ENCODE measurements at places on chromosomes 2 and 18. TPM values are rescaled to one million over a fixed set of nuclear protein-coding genes. Genes with fewer than 3 reads are reported as not detected.

Gene CERS6
- 17.8 TPM for total RNA-seq

Gene PRKCE
- 65.6 TPM for total RNA-seq

Gene TMEM200C
- total RNA-seq, result 0.41 TPM

Gene DTNA
- total RNA-seq, result 21.8 TPM

Gene SLC4A5
- 3.2 TPM for total RNA-seq

Gene STPG4
- total RNA-seq, result not detected

Gene MOCOS
- total RNA-seq, result 5.0 TPM

Gene CYS1
- 4.5 TPM for total RNA-seq

Gene ERMN
- total RNA-seq, result 0.32 TPM

Gene NABP1
- 50.2 TPM for total RNA-seq

Gene APCDD1
- 27.6 TPM for total RNA-seq

Gene ALPG
- total RNA-seq, result 0.49 TPM

- no peak overlapping the region for H3K4me3 ChIP-seq
- no peak overlapping the region for H3K27ac ChIP-seq
- H3K36me3 ChIP-seq, result no peaks in the 10 kb centered on the region
- peaks cover 14% of the 10 kb centered on the region for H3K4me1 ChIP-seq
- H3K27me3 ChIP-seq, result peaks cover 97% of the 10 kb centered on the region
- no peak for DNase-seq
Measured at GRCh38 chr2:44926957-44927356, 14.5 kb upstream of the SIX3 start.

- no peaks in the 10 kb centered on the region for H3K36me3 ChIP-seq
- no peaks in the 10 kb centered on the region for H3K27me3 ChIP-seq
- no peak overlapping the region for H3K27ac ChIP-seq
- DNase-seq, result no peak
Measured at GRCh38 chr18:62957885-62958472, 242.6 kb downstream of the PHLPP1 start.

GRCh38 chr2:199322151-199322550 lies 135.6 kb downstream of the SATB2 start:
- no peaks in the 10 kb centered on the region for H3K27me3 ChIP-seq
- no peaks in the 10 kb centered on the region for H3K4me1 ChIP-seq
- no peak overlapping the region for H3K27ac ChIP-seq

DNA sequence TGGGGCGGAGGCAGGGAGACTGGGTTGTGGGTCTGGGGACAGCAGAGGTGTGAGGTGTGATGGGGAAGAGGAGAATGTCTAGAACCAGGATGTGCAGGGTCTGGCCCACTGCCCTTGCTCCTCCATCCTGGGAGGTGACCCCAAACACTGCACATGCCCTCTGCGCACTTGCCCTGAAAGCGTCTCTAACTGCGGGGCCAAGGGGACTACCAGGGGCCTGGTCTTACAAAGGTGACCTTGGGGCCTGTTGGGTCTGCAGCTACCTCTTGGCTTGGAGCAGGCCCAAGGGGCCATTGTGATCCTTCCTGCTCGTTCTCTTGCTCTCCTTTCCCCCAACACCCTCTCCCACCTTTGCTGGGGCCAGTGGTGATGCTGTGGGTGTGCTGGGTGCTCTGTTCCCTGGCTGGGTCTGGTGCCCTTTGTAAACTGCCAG lies 48.0 kb upstream of the FAHD2A start:
- H3K4me3 ChIP-seq, result no peak overlapping the region
- H3K36me3 ChIP-seq, result no peaks in the 10 kb centered on the region
- no peak overlapping the region for H3K27ac ChIP-seq

DNA sequence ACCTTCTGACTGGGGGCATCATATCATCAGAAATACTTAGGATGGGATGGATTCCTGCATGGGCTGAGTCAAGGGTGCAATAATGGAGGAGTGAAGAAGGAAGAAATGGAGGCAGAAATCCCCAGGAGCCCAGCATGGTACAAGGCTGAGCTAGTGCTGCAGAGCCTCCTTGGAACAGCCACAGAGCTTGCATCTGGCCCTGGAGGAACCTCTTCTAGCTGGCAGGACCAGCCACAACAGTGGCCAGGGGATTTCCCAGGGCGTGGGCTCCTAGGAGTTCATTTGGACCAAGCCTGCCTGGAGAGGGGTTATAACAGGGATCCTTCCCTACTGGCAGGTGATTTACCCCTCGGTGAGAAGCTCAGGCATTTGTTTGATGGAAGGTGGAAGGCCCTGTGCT lies 4.7 kb upstream of the IL37 start:
- no peaks in the 10 kb centered on the region for H3K4me1 ChIP-seq
- no peaks in the 10 kb centered on the region for H3K27me3 ChIP-seq
- no peak for DNase-seq
- no peaks in the 10 kb centered on the region for H3K36me3 ChIP-seq
- no peak overlapping the region for H3K27ac ChIP-seq
- H3K4me3 ChIP-seq, result no peak overlapping the region

GRCh38 chr18:63322206-63322605 lies 2.6 kb upstream of the BCL2 start:
- H3K4me3 ChIP-seq, result no peak overlapping the region
- H3K4me1 ChIP-seq, result peaks cover 26% of the 10 kb centered on the region
- DNase-seq, result no peak
- no peaks in the 10 kb centered on the region for H3K36me3 ChIP-seq
- no peaks in the 10 kb centered on the region for H3K27me3 ChIP-seq

- H3K4me3 ChIP-seq, result no peak overlapping the region
- H3K4me1 ChIP-seq, result no peaks in the 10 kb centered on the region
Measured at GRCh38 chr2:41871080-41871479, 176.7 kb upstream of the PKDCC start.

GRCh38 chr18:48137374-48138081 lies 207.1 kb upstream of the SMAD2 start:
- peak overlapping the region; percentile 62 for H3K4me3 ChIP-seq
- peaks cover 22% of the 10 kb centered on the region for H3K4me1 ChIP-seq

DNA sequence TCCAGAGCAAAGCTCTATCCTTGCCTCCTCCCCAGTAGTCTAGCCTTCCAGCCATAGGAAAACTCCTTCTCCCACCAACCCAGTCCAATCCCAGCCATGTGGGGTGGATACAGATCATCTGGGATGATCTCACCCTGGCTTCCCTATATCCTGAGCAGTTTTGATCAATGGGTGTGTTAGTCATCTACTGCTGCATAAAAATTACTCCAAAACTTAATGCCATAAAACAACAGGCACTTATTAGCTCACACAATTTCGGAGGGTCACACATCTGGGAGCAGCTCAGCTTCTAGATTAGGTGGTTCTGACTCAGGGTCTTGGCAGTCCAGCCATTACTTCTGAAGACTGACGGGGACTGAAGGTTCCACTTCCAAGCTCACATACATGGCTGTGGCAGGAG lies 190.4 kb downstream of the SPP2 start:
- H3K27me3 ChIP-seq, result no peaks in the 10 kb centered on the region
- no peaks in the 10 kb centered on the region for H3K36me3 ChIP-seq
- DNase-seq, result no peak
- no peak overlapping the region for H3K4me3 ChIP-seq
- peaks cover 4% of the 10 kb centered on the region for H3K4me1 ChIP-seq

DNA sequence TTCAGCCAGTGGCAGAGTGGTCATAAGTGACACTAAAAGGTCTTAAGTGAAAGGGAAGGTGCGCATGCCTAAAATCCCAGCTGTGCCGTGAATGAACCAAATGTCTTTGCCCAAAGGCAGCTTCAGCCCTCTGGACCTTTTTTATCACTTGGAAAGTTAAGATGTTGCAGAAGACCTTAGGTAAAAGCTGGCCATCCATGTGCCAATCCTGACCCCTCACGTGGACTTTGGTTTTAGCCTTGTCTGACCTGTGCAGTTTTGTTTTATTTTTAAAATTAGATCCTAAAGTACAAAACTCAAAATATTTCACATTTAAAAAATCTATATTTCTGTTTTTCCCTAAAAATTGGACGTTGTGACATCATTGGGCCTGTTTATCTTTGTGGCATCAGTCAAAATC lies 429.5 kb downstream of the STK39 start:
- no peak overlapping the region for H3K27ac ChIP-seq
- no peak for DNase-seq
- no peaks in the 10 kb centered on the region for H3K36me3 ChIP-seq
- no peaks in the 10 kb centered on the region for H3K27me3 ChIP-seq

DNA sequence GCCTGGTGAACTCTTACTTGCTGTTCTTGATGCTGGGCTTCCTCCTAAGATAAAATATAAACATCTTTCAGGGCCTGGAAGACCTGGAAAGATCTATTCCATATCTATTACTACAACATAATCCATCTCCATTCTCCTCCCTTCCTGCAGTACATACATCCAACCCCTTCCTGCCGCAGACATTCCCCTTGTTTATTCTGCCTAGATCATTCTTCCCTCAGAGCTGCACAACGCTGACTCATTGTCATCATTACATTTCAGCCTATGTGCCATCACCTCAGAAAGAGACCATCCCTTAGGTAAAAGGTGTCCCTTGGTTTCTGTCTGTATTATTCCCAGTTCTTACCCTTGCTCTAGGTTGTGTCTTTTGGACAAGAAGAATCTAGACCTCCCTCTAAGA lies 2.5 kb upstream of the CDH7 start:
- H3K27ac ChIP-seq, result no peak overlapping the region
- H3K4me3 ChIP-seq, result no peak overlapping the region
- H3K4me1 ChIP-seq, result no peaks in the 10 kb centered on the region
- H3K27me3 ChIP-seq, result peaks cover 29% of the 10 kb centered on the region

- H3K27me3 ChIP-seq, result no peaks in the 10 kb centered on the region
- DNase-seq, result no peak
- H3K27ac ChIP-seq, result no peak overlapping the region
- peaks cover 11% of the 10 kb centered on the region for H3K4me1 ChIP-seq
- H3K36me3 ChIP-seq, result no peaks in the 10 kb centered on the region
Measured at GRCh38 chr18:63148449-63149301, 170.9 kb downstream of the BCL2 start.

- H3K4me3 ChIP-seq, result no peak overlapping the region
- no peak for DNase-seq
- no peak overlapping the region for H3K27ac ChIP-seq
- H3K36me3 ChIP-seq, result no peaks in the 10 kb centered on the region
- H3K4me1 ChIP-seq, result no peaks in the 10 kb centered on the region
Measured at GRCh38 chr2:12334412-12334966, 382.2 kb upstream of the TRIB2 start.

DNA sequence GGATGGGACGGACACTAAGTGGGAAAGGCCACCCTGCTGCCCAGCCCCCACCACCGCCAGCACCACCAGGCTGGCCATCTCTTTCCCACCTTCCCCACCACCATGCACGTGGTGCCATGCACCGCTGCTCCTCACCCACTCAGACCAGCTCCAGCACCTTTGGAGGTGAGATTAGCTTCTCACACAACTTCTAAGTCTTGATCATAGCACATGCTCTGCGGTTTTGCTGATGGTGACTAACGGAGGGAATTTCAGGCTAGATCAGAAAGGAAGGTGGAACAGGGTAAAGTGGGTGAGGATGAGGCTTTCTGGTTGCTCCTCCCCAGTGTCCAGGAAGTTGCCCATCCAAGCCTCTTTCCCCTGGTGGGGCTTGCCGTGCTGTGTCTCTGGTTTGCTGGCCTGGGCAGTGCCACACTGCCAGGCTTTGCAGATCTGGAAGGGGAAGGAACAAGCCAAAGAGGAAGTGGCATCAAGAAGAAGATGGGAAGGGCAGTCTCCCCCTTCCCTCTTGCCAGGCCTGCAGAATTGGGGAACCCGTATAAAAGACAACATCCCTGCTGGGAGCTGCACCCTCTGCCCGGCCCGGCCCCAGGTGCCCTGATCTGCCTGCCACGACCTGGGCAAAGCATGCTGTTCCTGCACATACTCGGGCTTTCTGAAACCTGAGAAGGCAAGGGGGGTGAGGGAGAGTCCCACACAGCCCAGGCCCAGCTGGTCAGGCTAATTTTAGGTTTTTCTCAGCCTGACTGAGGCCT lies 44.3 kb upstream of the CAB39 start:
- peak; percentile 61 for DNase-seq
- H3K36me3 ChIP-seq, result no peaks in the 10 kb centered on the region
- H3K4me1 ChIP-seq, result peaks cover 25% of the 10 kb centered on the region
- H3K4me3 ChIP-seq, result no peak overlapping the region

- H3K27me3 ChIP-seq, result no peaks in the 10 kb centered on the region
- no peak overlapping the region for H3K27ac ChIP-seq
- no peaks in the 10 kb centered on the region for H3K36me3 ChIP-seq
- H3K4me1 ChIP-seq, result peaks cover 6% of the 10 kb centered on the region
Measured at GRCh38 chr2:234771980-234772732, 179.7 kb upstream of the SH3BP4 start.

- peaks cover 8% of the 10 kb centered on the region for H3K4me1 ChIP-seq
- no peak overlapping the region for H3K4me3 ChIP-seq
- DNase-seq, result no peak
- no peak overlapping the region for H3K27ac ChIP-seq
- no peaks in the 10 kb centered on the region for H3K27me3 ChIP-seq
Measured at GRCh38 chr2:196431957-196432356, 207.6 kb upstream of the CCDC150 start.

- DNase-seq, result no peak
- no peaks in the 10 kb centered on the region for H3K4me1 ChIP-seq
- no peaks in the 10 kb centered on the region for H3K36me3 ChIP-seq
- no peak overlapping the region for H3K4me3 ChIP-seq
Measured at GRCh38 chr2:137800386-137800785, 163.9 kb upstream of the HNMT start.

GRCh38 chr2:74693668-74694067 lies 39.6 kb downstream of the SEMA4F start:
- DNase-seq, result no peak
- no peak overlapping the region for H3K27ac ChIP-seq
- H3K4me1 ChIP-seq, result peaks cover 6% of the 10 kb centered on the region
- H3K27me3 ChIP-seq, result no peaks in the 10 kb centered on the region

DNA sequence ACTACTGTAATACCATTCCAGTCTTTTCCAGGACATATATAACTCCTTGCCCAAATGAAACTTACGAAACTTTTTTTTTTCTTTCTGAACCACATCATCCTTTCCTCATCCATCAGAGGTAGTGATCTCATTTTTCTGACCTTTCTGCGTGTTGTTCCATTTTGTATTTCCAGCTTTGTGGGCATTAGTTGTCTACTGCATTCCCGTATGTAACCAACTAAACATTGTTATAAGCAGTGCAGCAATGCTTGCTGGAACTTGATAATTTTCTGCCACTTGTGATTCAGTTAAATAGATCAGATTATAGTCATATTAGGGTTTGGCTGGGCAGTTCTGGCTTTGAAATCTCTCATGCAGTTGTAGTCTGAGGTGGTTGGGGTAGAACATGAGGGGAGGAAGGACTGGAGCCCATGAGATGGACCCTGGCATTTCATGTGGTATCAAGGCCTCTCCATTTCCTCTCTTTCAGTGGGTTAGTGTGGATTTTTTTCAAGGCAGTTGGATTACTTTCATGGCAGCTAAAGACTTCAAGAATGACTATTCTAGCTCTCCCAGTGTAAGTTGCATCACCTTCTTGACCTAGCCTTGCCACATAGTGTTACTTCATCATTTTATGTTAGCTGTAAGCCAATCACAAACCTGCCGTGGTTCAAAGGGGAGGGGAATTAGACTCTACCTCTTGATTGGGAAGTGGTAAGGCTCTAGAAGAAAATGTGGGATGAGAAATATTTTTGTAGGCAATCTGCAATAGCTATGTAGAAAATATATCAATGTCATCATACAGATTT lies 80.5 kb downstream of the EHBP1 start:
- H3K36me3 ChIP-seq, result no peaks in the 10 kb centered on the region
- no peak overlapping the region for H3K4me3 ChIP-seq
- H3K27ac ChIP-seq, result no peak overlapping the region
- no peaks in the 10 kb centered on the region for H3K27me3 ChIP-seq

All from upper lobe of right lung (tissue), 1 donor.